ENCODE measurements at places on chromosomes 3 and 15.

- DNase-seq, result no peak
These were observed 311.8 kb upstream of the ARRDC4 start for GRCh38 chr15:97648728-97649127.

- no peak for DNase-seq
These were observed 176.6 kb upstream of the TRIM42 start for GRCh38 chr3:140501061-140501769.

GRCh38 chr3:72836923-72837322 is 11.3 kb downstream of the SHQ1 start:
- DNase-seq, result no peak

DNA sequence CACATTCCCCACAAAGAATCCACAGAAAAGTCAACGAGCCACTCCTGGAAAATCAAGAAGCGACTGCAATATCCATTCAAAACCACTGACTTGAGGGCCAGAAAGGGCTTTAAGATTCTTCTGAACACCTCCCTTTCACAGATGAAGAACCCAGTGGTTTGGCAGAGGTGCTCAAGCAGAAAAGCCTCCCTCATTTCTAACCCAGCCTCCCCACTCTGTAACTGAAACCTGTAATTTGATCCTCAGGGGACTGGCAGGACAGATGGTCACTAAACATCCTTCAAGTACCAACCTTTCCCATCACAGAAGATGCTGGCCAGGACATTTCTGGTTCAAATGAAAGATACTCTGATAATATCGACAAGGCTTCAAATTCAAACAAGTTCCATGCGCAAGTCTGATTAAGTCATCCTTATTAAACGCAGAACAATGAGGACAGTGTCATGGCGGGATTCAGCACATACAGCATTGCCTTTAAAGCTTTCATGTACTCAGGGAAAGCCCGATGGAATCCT is 5.5 kb downstream of the SEMA5B start:
- DNase-seq, result no peak

DNA sequence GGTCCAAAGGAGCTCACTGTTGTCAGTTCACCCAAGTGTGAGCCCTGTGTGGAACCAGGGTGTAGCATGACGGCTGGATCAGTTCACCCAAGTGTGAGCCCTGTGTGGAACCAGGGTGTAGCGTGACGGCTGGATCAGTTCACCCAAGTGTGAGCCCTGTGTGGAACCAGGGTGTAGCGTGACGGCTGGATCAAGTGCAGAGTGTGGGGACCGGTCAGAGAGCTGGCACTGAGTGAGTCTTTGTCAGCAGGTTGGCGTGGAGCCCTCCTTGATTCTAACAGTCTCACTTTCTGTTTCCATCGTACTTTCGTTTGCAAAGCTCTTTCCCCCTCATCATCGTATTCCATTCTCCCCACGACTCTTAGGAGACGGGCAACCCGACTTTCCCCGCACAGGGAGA is 57.9 kb upstream of the DLG1 start:
- no peak for DNase-seq

GRCh38 chr3:127600749-127601456 is 2.7 kb downstream of the MCM2 start:
- DNase-seq, result no peak
